ENCODE measurements at places on chromosomes 5 and 9.

DNA sequence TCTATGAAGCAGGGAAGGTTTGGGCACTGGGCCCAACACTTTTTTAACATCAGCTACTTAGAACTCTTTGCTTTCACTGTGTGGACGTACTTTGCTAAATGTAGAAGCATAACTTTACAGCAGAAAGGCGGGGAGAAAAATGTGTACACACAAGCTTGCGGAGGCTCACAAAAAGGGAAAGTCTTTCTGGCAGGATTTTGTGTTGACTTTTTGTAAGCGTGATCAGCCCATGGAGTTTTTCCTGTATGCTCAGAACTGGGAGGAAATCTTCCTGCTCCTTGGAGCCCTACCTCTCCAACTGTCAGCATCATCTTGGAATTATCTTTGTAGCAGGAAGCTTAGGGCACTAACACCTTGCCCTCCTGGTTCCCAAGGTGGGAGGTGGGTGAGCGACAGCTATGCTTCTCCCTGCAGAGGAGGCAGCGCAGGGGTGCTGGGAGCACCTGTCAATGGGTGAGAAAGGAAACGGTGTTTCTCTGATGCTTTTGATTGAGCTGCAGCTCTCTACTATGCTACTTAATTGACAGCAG, 321.9 kb downstream of the GADD45G start:
- DNase-seq: no peak

DNA sequence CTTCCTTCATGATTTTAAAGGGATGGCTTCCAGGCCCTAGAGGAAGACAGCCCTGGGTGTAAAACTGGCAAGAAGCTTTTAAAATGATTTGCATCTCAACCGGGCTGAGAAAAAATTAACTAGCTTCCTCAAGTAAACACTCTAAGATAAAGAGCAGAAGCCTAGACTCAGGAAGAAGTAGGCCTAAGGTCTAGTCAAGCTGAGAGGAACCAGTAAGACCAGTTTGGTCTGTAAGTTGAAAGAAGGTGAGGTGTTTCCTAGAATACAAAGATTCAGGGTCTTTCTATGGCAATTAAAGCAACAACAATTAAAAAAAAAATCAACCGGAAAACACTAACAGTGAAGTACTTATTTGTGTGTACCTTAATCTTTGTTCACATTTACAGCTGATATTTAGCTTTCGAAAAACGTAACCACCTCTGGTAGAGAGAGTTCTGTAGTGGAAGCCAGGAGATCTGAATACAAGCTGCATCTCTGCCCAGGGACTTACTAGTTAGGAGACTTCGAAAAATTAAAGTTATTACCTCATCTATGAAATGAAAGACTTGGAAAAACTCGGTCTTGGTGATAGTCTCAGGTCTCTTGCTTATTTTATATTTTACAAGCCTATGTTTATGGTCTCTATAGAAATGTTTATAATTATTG, 75.7 kb downstream of the TUSC1 start:
- DNase-seq: no peak

DNA sequence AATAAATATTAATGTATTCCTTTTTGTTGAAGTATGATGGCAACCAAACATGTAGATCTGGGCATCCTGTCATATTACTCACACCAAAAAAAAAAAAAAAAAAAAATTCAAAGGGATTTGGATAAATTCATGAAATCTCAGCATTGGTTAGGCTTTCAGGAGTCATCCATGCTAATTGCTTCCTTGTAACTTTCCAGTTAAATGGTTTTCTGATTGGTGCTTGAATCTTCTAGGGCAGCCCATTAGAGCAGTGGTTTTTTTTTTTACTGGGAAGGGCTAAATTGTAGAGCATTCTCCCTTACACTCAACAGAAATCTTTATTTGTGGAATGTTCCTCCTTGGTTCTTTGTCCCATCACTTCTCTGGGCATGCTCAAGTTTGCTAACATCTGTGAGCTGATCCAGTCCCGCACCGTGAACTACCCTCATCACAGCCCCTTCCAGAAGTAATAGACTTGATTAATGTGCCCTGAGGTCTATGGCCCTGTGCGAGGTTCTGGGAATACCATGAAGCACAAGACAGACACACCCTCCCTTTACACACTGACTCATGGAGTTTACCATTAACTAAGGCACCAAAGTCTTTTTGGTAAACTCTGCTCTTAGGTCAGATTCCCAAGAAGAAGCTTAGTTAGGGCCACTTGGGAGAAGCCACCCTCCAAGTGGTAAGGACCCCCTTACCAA, 56.0 kb downstream of the RGS3 start:
- DNase-seq: no peak

DNA sequence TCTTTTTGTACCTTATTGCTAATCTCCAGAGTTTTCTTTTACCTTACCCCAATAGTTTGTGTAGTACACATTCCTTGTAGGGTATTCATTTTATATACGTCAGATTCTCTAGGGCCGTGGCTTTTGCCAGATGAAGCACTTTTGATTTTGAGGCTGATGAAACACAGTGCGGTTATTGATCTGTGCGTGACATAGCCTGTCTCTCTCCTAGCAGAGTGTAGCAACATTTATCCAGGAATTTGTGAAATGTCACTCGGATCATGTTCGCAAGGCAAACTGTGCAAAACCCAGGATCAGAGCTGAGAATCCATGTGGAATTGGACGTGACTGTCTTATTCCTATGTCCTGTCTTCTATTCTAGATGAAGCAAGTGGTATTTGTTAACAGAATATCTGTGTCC, 142.0 kb upstream of the SH3GL2 start:
- DNase-seq: no peak

- no peak for DNase-seq
Observed at GRCh38 chr9:69170231-69170630, 3.8 kb upstream of the TJP2 start.

GRCh38 chr9:77838986-77839385, 190.9 kb upstream of the GNA14 start:
- no peak for DNase-seq

- DNase-seq: no peak
Observed at GRCh38 chr5:83255268-83255667, 177.9 kb downstream of the XRCC4 start.
